ENCODE measurements at places on chromosomes 7 and 10. TPM values are rescaled to one million over a fixed set of nuclear protein-coding genes. Genes with fewer than 3 reads are reported as not detected.

- DNase-seq: no peak
Observed at GRCh38 chr10:93718937-93719725, 16.7 kb upstream of the FRA10AC1 start.

CROT gene
- total RNA-seq: 13.0 TPM

ASZ1 gene
- not detected for total RNA-seq

ABCF2 gene
- total RNA-seq: 38.3 TPM

- peak; percentile 62 for DNase-seq
Observed at GRCh38 chr10:79196470-79197461, 128.0 kb downstream of the ZMIZ1 start.

NFE2L3 gene
- total RNA-seq: 9.8 TPM

- DNase-seq: peak; percentile 71
Observed at GRCh38 chr10:97718178-97718577, 4.6 kb downstream of the MARVELD1 start.

- no peak for DNase-seq
Observed at GRCh38 chr7:126658684-126659083, 594.1 kb downstream of the GRM8 start.

PDLIM1 gene
- 2.4 TPM for total RNA-seq
